ENCODE measurements at places on chromosomes 11 and 22.

DNA sequence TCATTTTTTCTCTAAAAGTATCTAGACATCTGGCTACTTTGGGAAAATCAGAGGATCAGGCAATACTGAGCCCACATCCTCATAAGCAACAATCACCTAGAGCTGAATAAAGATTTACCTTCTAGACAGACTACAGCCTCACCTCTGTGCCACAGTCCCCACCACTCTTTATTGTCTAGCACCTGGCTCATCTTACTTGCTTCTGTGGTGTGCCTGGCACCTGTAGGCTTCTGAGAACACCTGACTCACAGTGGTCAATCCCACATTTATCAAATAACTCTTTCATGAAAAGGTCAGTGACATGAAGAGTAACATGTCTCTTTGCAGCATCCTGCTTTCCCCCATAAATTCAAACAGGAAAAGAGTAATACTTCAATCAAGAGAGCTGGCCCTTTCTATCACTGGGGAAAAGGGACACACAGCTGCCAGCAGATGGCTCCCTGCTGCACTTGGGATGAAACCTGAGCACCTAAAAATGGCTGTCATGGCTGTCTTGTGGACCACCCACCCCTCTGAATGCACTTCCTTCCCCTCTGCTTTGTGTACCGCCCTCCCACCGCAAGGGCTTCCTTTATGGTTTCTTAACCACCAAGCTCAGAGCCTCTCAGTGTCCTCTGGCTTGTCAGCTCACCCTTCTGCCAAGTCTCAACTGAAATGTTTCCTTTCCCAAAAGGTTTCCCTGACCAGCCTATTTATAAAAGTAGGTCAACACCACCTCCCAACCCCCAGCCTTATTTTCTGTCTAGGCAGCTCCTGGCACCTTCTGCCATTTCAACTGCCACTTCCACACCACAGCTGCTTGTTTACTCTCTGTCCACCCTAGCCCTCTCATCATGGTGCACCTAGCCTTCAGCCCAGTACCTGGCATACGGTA lies 9.3 kb downstream of the TFIP11 start:
- peak; percentile 55 for DNase-seq

- DNase-seq: no peak
Measured at GRCh38 chr11:102142333-102142732, 32.1 kb downstream of the YAP1 start.

GRCh38 chr11:119888119-119888518 lies 159.1 kb upstream of the NECTIN1 start:
- DNase-seq: no peak

DNA sequence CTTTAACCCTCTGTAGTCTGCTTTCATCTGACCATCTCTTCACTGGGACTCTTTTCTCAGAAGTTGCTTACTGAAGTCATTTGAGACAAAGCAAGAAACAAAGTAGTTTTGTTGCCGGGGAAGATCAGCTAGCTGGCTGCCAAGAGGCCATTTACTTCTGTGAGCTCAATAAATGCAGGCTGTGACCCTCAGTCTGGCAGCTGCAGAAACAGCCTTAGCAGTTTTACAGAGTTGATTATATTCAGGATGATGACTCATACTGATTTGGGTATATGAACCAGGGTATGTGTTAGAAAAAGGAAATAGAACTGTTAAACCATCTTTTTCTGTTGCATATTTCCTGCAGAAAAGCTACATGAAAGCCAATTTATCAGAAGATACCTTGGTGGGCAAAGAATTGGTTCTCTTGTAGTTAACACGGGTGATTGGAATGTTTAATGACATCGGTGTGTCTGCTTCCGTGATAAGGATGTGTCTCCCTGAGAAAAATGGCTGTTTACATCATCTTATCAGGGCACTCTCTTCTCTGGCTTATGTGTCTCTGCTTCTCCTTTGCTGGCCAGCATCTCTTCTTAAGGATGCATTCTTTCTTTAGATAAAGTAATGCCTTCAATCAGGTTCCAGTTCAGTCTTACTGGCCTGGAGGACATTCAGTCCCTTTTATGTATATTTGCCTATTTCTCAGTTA lies 18.5 kb downstream of the FIBIN start:
- DNase-seq: peak; percentile 14

DNA sequence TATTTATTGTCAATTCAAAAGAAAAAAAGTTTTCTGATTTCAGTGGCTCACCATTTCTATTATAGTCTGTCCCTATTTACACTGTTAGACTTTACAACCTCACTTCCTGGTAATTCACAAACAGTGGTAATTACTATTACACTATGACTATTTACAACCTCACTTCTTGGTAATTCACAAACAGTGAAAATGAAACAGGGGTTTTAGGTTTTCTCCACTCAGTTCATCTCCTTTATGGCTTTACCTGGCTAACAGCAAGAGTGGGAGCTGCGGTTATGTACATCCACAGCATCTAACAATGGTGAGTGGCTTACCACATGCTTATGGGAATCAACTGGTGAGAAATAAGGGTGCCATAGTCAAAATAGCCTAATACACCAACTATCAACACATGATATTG lies 166.4 kb downstream of the CASP12 start:
- no peak for DNase-seq

- no peak for DNase-seq
Measured at GRCh38 chr11:35287344-35287890, 131.9 kb downstream of the SLC1A2 start.

GRCh38 chr11:122978299-122978620 lies 3.4 kb downstream of the BSX start:
- DNase-seq: no peak

GRCh38 chr11:108967571-108967970 lies 302.7 kb downstream of the DDX10 start:
- DNase-seq: no peak

- DNase-seq: no peak
Measured at GRCh38 chr11:94803491-94803890, 35.3 kb downstream of the AMOTL1 start.

GRCh38 chr11:105381941-105382340 lies 227.9 kb upstream of the GRIA4 start:
- no peak for DNase-seq

- no peak for DNase-seq
Measured at GRCh38 chr11:61067782-61068446, 34.4 kb upstream of the CD5 start.

DNA sequence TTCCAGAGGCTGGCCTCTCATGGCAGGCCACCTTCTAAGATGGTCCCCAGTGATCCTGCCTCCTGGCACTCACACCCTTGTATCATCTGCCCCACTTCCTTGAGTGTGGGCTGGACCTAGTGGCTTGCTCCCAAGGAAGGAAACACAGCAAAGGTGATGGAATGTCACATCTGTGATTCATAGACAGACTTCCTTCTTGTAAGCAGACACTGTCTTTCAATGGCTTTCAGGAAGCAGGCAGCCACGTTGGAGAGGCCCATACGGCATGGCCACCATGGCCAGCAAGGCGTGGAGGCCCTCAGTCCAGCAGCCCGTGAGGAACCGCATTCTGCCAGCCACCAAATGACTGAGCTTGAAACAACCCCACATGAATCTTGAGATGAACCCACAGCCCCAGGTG lies 11.3 kb downstream of the LMO1 start:
- DNase-seq: no peak

DNA sequence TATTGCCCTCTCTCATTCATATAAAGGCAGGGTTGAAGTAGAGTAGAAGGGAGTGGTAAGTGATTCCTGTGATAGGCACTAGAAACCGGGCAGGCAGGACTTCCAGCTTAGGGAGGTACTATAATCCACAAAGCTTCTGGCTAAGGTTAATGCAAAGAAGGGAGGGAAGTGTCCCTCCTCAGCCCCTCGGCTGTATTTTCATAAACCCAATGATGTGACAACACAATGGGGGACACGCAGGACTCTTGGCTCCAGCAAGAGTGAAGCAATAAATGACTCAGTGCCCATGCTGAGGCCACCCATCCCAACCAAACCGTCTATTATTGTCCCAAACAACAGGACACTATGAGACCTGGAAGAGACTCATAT lies 90.7 kb downstream of the ETS1 start:
- DNase-seq: no peak

DNA sequence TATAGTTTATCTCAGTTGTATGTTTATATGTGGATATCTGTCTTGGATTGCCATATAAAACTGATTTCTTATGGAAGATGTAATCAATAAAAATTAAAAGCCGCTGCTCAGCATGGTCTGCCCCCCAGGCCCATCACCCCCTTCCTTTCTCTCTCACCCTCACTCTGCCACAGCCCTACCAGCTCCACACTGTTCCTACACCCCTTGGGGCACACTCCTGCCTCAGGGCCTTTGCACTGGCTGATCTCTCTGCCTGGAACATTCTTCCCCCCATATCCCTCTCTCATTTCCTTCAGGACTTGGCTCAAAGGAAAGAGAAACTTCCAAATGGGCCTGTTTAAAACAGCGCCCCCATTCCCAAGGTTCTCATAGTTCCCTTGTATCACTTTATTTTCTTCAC lies 63.1 kb downstream of the LRRC32 start:
- no peak for DNase-seq

- DNase-seq: peak; percentile 0
Measured at GRCh38 chr11:75264356-75264755, 23.8 kb downstream of the TPBGL start.

GRCh38 chr11:22808571-22809197 lies 20.9 kb downstream of the SVIP start:
- no peak for DNase-seq

DNA sequence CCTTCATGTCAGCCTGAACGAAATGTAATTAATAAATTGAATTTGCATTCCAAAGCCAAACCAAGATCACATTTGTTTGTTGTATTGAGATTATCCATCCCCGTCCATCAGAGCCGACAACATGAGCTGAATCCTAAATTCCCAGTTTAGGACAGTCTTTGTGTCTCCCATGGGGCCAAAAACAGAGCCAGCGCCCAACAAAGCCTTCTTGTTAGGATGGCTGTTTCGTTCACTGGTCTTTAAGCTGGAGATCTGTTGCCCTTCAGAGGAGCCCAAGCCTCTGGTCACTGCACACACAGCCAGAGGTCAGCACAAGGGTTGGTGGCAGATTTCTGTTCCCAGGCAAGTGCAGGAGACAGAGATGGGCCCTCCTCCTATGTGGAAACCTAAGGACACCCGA lies 25.8 kb downstream of the DSCAML1 start:
- no peak for DNase-seq

GRCh38 chr11:71391796-71392195 lies 56.4 kb downstream of the DHCR7 start:
- DNase-seq: no peak

DNA sequence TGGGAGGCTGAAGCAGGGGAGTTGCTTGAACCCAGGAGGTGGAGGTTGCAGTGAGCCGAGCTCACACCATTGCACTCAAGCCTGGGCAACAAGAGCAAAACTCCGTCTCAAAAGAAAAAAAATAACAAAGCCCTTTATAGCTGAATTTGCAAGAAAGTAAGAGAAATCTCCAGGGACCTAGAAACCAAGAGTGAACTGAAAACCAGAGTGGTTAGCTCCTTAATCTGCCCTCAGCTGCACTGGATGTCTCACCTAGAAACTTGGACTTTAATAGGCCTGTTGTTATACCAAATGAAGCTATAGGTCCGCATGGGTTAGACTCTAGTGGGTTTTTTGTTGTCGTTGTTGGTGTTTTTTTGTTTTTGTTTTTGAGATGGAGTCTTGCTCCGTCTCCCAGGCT lies 4.1 kb downstream of the NEU3 start:
- DNase-seq: no peak

- no peak for DNase-seq
Measured at GRCh38 chr11:69921128-69922014, 102.2 kb upstream of the FGF3 start.

- DNase-seq: no peak
Measured at GRCh38 chr11:19929655-19930054, 217.0 kb downstream of the NAV2 start.

- no peak for DNase-seq
Measured at GRCh38 chr11:96340555-96340885, 2.5 kb downstream of the MAML2 start.

- DNase-seq: no peak
Measured at GRCh38 chr11:106585061-106585460, 433.2 kb downstream of the GUCY1A2 start.

DNA sequence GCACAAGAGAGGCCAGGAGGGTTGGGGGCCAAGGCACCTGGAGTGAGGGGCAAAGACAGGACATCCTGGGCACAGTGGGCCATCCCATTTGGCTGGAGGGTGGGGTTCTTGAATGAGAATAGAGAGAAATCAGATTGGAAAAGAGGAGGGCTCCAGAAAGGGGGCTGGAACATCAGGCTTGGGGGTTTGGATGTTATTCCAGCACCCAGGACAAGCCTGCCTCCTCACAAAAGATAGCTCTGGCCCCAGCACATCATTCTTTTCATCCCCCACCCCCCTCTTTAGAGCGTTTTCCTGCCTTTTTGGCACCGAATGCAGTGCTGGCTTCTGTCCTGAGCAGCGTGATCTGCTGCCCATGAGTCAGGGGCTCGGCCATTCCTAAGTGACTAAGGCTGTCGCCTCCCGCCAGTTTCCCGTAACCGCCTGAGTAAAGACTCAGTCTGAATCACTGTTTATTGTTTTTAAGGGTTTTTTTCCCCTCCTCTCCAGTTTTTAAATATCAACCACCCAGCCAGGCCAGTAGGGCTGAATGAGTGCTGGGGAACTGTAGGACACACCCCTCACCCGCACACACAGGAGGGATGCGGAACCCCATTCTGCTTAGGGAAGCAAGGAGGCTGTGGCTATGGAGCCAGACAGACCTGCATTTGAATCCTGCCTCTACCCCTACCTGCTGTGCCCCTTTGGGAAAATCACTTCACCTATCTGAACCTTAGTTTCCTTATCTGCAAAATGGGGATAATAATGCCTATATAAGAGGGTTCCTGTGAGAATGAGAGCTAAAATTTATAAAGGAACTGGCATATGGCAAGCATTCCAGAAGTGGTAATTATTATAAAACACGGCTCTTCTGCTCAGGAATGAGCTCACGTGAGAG lies 32.4 kb upstream of the NAV2 start:
- peak; percentile 71 for DNase-seq

- no peak for DNase-seq
Measured at GRCh38 chr11:47906066-47906465, 57.9 kb upstream of the NUP160 start.

- no peak for DNase-seq
Measured at GRCh38 chr11:1388763-1389102, 1.0 kb upstream of the BRSK2 start.

DNA sequence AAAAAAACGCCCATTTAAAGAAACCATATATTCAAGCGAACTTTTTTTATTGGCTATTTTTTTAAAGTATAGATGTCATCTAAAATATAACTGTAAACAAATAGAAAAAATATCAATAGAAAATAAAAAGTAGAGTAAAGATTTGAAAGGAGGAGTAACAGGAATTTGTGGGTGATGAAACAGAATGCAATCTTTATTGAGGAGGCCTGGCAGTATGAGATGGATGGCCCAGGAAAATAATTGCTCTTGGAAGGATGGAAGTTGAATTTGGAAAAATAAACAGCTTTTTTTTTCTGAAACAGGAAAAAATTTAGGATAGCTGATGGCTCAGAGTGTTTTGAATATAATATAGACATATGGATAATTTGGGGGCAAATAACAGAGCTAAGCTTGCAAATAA lies 219.0 kb downstream of the CASP12 start:
- DNase-seq: no peak

- no peak for DNase-seq
Measured at GRCh38 chr11:36011574-36011973, 67.7 kb downstream of the LDLRAD3 start.

Data from transverse colon (tissue), 4 donors.